ENCODE measurements at places on chromosomes 5 and 9. TPM values are rescaled to one million over a fixed set of nuclear protein-coding genes. Genes with fewer than 3 reads are reported as not detected.

Gene TMEM215
- 0.13 TPM for total RNA-seq

Gene SOX30
- 0.19 TPM for total RNA-seq

Gene HINT2
- 12.7 TPM for total RNA-seq

Gene DMRT2
- total RNA-seq = 0.62 TPM

Gene GPR21
- total RNA-seq = 3.2 TPM

Gene UQCRQ
- total RNA-seq = 106 TPM

Gene NUTM2F
- total RNA-seq = not detected

Gene KLHL3
- 4.7 TPM for total RNA-seq

All from gastroesophageal sphincter (tissue), 4 donors.